ENCODE measurements at places on chromosomes 11 and 22. TPM values are rescaled to one million over a fixed set of nuclear protein-coding genes. Genes with fewer than 3 reads are reported as not detected.

- no peak for DNase-seq
Measured at GRCh38 chr22:37801946-37802309, 5.8 kb upstream of the GCAT start.

DNA sequence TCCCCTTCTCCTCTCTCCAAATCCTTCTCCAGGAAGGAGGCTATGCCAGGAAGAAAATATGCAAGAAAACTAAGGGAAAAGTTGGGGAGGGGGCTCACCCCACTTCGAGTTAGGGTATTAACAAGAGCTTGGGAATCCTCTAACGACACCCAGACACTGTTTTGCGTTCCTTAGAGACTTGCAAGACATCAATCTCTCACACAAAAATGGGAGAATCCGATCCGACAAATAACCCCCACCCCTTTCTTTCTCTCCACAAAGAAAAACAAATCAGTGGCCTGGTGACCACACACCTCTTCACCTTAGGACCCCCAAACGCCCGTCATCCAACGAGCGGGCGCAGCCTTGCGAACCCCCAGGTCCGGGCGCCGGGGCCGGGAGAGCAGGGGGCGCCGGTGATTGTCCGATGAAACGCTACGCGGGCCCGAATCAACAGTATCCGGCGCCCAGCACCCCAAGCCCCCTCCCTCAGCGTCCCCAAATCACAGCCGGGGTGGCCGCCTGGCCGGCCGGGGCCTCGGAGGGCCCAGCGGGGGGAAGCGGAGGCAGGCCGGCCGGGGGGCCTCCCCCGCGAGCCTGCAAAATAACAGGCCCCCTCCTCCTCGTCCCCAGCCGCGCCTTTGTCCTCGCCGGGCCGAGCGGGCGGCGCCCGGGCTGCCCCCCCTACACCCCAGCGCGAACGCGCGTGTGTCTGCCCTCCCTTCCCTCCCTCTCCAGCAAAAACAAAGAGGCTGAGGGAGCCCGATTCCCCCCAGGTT is 690 bp downstream of the CSNK1E start:
- DNase-seq: no peak

DNA sequence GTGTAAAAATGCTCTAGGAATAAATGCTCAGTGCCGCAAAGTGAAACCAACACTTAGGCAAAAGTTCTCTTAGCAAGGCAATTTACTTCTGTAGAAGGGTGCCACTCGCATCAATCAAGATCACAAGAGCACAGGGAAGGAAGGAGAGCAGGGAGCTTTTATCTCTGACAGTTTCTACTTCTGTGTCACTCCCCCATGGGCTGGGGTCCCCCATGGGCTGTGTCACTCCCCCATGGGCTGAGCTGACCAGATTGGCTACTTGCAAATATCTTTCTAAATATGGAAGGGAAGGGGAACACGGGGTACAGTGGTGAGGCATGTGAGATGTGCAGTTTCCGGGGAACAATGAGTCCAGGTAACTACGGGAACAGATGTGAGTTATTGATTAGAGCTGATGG is 397 bp downstream of the OR52N2 start:
- no peak for DNase-seq

GRCh38 chr11:112366777-112367176 is 106.1 kb upstream of the PLET1 start:
- no peak for DNase-seq

Gene MS4A5
- not detected for total RNA-seq

GRCh38 chr11:94838027-94838731 is 70.0 kb downstream of the AMOTL1 start:
- no peak for DNase-seq

Gene OR5AK2
- not detected for total RNA-seq

Gene LRP4
- total RNA-seq: 0.54 TPM

DNA sequence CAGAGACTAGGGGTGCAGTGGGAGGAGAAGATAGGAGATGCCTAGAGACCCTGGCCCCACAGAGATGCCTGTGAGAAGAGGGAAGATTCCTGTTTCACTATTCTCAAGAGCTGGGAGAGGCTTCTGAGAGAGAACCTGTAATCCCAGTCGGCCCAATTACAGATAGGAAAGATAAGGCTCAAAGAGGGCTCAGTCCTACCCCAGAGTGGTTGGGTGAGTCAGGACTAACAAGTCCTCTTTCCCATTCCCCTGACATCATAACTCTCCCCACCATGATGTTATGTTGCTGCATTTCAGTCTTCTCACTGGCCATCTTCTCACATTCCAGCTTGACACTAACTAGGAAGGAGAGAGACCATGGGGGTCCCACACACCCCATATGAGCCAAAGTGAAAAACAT is 17.9 kb downstream of the ARHGEF12 start:
- no peak for DNase-seq

GRCh38 chr22:23178512-23179254 is 1.6 kb upstream of the BCR start:
- DNase-seq: peak; percentile 37

DNA sequence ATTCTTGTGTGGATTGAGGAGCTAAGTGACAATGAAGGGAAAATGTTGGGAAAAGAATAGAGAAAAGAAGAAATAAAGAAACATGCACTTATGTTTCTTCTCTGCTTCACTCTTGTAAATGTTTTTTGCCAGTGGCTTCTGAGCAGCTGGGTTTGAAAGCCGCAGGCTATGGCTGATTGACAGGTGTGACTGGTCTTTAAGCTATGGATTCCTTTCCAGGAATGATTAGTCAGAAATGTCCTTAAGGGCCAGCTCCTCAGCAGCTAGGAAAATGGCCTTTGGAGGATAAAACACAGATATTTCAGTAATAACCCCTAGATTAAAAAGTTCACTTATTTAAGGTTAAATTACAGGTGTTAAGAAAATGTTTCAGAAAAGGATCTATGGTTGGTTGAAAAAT is 6.5 kb upstream of the USP28 start:
- no peak for DNase-seq

DNA sequence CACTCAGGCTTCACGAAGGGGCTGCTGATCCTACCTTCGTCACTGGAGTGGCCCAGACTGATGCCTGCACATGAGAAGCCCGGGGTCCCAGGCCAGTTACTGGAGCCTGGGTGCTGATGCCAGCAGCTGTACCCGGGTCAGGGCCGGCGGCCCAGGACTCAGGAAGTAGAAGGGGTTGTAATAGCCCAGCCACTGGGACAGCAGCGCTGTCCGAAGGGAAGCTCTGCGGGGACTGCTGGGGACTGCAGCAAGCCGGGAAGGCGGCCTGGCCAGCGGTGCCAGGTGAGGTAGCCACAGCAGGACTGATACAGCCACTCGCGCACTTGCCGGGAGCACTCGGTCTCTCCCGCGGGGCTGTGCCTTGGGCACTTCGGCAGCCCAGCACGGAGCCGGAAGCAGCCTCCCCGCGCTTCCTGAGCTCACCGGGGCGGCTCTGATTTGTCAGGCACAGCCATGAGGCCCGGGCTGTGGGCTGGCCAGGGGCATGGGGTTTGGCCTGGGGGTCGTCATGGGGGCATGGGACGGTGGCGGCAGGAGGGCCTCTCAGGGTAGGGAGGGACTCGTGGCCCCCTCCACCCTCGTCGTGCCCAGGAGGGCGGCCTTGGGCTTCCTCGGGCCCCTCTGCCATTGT is 13.9 kb upstream of the OR8K1 start:
- no peak for DNase-seq

- no peak for DNase-seq
Measured at GRCh38 chr22:37283393-37283937, 1.2 kb downstream of the CYTH4 start.

Gene CTSW
- not detected for total RNA-seq

Gene SPINDOC
- total RNA-seq: 15.7 TPM

Gene MUC5AC
- total RNA-seq: under 0.01 TPM

Gene ARHGAP20
- not detected for total RNA-seq

Gene APOA4
- total RNA-seq: not detected

Gene TRIM51
- total RNA-seq: not detected

DNA sequence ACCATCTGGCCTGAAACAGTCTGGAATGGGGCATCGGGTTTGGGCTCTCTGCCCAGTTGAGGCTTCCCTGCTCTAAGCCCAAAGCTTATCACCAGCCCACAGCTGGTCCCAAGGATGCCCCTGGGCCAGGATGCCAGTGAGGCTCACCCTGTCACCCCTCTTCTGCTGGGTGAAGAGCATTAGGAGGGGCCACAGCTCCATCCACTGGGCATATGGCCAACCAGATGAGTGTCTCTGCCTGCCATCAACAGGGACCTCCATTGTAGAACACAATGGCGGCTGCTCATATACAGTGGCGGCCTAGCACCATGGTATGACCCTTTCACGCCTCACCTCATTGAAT is 5.6 kb downstream of the CHST1 start:
- DNase-seq: no peak

DNA sequence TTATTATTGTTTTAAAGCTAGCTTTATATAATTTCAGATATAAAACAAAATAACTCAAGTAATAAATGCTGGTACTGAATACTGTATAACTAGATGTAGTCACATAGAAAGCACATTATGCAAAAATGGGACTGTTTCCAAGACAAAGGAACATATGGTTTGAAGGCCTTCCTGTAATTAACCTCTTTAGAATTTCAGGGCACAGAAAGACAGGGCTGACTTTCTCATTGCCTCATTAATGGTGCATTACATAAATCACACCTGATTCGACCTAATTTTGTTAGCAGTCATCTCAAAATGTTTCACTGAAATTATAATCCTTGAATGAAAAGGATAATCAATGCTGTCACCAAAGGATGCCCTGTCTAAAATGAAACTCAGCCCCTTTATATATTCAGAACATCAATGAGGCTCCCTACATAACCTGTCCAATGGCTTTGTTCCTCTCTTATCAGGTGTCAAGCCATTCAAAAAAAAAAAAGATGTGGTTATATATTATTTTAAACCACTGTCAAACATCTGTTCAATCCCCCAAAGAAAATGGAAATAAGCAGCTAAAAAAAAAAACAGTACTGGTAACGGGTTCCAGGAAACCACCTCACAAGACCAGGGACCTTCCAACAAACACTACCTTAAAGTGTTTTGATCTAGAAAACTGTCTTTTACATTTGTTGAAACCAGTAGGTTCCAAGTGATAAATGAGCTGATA is 77.4 kb downstream of the FAM168A start:
- no peak for DNase-seq

- peak; percentile 61 for DNase-seq
Measured at GRCh38 chr11:73072935-73073481, 69.1 kb downstream of the FCHSD2 start.

Gene AIFM3
- total RNA-seq: 0.98 TPM

DNA sequence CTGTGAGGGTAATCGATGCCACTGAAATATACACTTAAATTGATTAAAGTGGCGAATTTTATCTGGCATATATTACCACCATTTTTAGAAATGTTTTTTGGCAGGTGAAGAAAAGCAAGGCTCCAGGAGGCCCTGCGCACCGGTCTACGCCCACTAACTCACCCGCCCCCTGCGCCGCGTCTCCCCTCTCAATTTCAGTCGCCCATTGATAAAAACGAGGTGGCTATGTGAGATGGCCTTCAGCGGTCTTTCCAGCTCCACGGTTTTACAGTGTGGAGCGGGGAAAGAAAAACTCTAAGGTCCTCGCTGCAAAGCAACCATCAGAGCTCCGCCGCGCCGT is 602 bp upstream of the AQP11 start:
- DNase-seq: no peak

DNA sequence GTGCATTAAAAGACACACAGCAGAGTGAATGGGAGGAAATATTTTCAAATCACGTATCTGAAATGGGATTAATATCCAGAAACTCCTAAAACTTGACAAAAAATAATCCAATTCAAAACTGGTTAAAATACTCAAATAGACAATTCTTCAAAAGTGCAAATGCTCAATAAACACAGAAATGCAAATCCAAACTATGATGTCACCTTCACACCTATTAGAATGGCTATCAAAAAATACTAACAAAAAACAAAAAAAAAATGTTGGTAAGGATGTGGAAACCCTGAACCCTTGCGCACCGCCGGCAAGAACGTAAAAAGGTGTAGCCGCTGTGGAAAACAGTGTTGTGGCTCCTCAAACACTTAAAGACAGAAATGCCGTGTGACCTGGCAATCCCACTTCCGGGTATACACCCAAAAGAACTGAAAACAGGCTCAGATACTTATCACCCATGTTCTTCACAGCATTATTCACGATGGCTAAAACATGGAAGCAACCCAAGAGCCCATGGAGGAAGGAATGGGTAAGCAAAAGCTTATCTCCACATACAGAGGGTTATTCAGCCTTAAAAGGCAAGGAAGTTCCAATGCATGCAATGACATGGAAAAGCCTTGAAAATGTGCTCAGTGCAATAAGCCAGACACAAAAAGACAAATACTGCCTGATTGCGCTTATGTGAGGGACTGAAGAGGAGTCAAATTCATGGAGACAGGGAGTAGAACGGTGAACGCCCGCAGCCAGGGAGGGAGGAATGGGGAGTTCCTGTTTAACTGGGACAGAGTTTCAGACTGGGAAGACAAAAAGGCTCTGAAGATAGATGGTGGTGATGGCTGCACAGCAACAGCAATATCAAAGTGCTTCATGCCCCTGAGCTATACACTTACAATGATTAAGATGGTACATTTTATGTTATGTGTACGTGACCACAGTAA is 19.6 kb downstream of the BRD1 start:
- DNase-seq: no peak

GRCh38 chr11:83956119-83956697 is 670.0 kb upstream of the CCDC90B start:
- no peak for DNase-seq

Gene CREB3L1
- 0.12 TPM for total RNA-seq

DNA sequence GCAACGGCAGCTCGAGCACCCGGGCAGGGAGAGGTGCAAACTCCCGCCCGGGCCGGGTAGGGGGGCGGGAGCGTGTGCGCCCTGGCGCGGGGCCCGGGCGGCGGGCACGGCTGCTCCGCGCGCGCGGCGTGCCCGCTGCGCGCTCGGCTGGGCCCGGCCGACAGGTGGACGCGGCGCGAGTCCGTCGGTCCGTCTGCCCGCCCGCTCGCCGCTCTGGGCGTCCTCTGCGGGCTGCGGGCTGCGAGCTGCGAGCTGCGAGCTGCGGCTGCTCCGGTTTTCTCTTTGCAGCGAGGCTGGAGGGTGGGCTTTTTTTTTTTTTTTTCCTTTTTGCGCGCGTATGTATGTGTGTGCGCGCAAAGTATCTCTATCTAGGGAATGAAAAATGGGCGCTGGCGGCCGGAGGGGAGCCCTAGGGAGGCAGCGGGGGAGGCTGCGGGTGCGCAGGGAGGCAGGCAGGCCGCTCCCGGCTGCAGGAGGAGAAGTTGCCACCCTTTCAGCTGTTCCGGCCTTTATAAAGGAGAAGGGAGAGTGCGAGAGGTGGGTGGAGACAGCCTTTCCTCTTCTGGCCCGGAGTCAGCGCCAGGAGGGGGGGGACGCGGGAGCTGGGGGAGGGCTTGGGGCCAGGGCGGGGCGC is at the start of gene PDGFB:
Gene PDGFB (minus strand): TSS at position 487 of the 634 bp plus-strand sequence. CDS start 1,019 bp downstream, outside the sequence.
- no peak for DNase-seq

Gene HIRA
- total RNA-seq: 10.7 TPM
